A549 treated with CpdA at 1 μM for 4 hours (cell line): ENCODE measurements at places on chromosomes 3 and 15. TPM values are rescaled to one million over a fixed set of nuclear protein-coding genes. Genes with fewer than 3 reads are reported as not detected.

The NAA80 gene
- total RNA-seq, result 5.1 to 7.7 TPM (median 6.0 TPM) in 5 replicates

The SPESP1 gene
- total RNA-seq, result not detected in 5 replicates

The ISLR gene
- total RNA-seq, result 0.14 to 0.44 TPM (median 0.38 TPM) in 5 replicates

The RARRES1 gene
- 7.2 to 11.1 TPM (median 9.1 TPM) in 5 replicates for total RNA-seq

The SMCO1 gene
- not detected in 5 replicates for total RNA-seq

The TIMP4 gene
- total RNA-seq, result 10.9 to 14.7 TPM (median 11.8 TPM) in 5 replicates

The TJP1 gene
- 58.6 to 89.3 TPM (median 63.7 TPM) in 5 replicates for total RNA-seq

The EXD1 gene
- total RNA-seq, result 0.06 to 0.12 TPM (median 0.10 TPM) in 3 of 5 replicates, not detected in the others

The LXN gene
- 64.5 to 96.3 TPM (median 73.2 TPM) in 5 replicates for total RNA-seq

The PTPRG gene
- total RNA-seq, result 1.9 to 2.7 TPM (median 2.6 TPM) in 5 replicates

The CP gene
- total RNA-seq, result 3.4 to 8.3 TPM (median 5.9 TPM) in 5 replicates
